NCI-H2029 (cell line): ENCODE measurements at places on chromosomes 1 and 21.

DNA sequence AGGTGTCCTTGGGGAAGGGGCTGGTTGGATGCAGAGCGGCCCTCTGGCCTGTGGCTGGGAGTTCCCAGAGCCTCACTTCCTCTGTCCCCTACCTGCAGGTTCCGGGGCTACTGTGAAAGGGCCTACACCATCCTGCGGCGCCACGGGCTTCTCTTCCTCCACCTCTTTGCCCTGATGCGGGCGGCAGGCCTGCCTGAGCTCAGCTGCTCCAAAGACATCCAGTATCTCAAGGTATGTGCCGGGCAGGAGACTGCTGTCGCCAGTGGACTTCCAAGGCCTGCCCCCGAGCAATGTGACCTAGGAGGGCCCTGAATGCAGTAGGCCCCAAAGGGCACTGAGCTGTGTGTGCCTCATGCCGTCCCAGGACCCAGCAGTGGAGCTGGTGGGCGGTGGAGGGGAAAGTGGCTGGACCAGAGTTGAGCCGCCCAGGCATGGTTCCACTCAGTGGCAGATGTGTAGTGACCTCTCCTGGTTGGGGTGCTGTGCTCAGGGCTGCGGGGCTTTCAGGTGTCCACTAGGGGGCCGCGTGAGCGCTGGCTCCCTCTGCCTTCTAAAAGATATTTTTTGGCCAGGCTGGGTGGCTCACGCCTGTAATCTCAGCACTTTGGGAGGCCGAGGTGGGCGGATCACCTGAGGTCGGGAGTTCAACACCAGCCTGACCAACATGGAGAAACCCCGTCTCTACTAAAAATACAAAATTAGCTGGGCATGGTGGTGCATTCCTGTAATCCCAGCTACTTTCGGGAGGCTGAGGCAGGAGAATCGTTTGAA is 73.4 kb downstream of the PIK3CD start:
- DNase-seq = peak; percentile 20

DNA sequence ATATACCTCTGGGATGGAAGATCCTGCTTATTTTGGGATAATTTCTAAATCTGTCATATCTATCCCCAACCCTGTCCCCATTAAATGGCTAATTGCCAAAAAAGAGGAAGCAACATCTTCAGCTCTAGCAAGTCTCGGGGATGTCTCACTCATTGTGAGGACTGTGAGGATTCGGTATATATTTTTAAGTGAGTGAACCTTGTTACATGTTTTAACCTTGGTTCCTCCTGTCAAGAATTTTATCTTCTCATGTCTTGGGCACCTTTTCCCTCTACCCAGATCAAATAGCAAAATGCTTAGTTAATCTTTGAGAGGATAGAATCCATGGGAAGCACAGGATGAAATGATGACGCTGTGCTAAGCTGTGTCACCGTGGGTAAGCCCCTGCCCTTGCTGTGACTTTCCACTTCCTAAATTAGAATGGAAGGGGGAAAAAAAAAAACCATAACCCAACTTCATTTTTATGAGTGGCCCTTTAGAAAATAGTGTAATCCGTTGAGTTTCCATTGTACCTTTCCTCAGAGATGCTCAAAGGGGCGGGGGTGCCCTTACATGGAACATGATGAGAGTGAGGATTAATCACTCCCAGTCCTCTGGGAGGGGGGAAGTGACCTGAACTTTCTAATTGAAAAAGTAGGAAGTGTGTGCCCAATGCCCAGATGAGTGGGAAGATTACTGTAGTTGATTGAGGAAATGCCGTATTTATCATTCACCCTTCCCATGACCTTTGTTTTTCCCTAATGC is 7.6 kb downstream of the ATP1A1 start:
- DNase-seq = no peak

DNA sequence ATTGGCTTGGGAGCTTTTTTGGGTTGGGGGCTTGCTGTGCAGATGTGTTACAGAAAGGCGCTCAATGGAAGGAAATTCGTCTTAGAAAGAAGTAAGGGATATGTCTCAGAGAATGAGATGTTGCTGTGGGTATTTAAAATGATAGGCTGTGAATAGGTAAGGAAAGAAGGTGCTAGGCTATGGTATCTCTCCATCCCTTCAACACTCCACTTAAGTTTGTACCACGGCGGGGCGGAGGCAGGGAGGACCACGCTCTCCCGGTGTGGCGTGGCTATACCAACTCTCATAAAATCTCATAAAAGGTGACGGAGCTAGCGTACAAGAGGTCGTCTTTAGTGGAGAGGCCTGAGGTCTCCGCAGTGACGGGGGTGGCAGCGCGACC is 305 bp upstream of the RPS6KC1 start:
- peak; percentile 57 for DNase-seq

- DNase-seq = no peak
Measured at GRCh38 chr1:115329965-115330364, 8.1 kb downstream of the NGF start.

GRCh38 chr21:25441835-25442234 is 165.4 kb downstream of the MRPL39 start:
- peak; percentile 33 for DNase-seq

- no peak for DNase-seq
Measured at GRCh38 chr1:181969902-181970301, 91.6 kb downstream of the ZNF648 start.

DNA sequence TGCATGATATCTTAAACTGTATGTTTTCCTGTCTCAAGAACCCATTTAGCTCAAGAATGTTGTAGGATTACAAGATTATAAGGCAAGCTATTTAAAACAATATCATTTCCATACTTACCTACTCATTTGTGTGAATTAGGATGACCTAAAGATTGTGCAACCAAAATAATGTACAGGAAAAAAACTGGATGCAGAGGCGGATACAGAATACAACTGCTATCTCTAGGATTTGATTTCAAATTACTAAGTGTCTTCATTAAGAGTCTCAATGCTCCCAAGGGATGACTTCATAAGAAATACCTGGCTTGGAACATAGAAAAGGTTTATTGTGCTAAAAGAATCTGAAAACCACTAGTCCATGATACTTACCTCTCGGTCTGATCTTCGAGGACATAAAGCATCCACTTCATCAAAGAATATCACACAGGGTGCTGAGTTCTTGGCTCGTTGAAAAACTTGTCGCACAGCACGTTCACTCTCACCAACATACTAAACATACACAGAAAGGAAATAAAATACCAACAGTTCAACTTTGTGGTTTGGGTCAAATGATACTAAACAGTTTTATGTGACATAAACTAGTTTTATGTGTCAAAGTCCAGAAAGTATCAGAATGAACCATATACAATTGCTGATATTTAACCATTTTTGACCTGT is 54.9 kb downstream of the NVL start:
- DNase-seq = no peak

DNA sequence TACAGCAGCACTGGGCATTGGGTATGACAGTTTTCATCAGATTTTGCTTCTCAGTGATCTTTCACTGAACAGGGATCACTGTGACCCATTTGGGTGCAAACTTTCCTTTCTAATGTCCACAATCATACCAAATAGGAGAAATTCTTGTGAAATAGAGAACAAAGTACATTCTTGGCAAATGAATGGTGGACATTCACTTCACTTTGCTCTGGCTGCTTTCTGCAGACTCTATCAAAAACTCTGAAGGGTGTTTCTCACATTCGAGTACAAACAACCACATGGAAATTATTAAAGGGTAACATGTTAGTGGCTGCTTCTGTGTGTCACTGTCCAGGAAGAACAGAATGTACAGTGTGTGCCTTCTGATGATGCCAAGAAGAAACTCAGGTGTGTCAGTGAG is 61.9 kb upstream of the ADAM30 start:
- no peak for DNase-seq

DNA sequence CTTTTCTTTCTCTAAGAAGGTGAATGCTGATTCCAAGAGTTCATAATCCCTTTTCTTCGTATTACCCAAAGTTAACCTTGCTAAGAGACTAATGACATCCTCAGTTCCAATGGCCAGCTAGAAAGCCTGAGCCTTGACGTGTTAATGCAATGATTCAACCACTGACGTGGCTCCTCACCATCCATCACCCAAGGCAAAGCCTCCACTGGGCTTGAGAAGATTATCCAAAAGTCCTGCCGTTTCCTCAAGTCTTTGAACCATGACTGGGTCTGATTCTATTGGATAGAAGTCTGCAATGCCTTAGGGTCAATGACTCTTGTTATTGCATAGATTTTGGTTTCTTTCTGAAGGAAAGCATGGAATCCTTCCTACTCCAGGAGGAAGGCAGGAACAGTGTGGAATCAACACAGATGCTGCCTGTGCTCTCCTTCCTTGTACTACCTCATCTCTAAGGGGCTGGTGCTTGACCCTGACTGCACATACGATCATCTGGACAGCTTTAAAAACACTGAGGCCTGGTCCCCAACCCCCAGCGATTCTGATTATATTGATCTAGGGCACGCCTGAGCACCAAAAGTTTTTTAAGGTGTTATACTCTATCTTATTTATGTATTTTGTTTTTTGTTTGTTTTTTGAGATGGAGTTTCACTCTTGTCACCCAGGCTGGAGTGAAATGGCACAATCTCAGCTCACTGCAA is 69.3 kb upstream of the ANGPTL1 start:
- DNase-seq = no peak

DNA sequence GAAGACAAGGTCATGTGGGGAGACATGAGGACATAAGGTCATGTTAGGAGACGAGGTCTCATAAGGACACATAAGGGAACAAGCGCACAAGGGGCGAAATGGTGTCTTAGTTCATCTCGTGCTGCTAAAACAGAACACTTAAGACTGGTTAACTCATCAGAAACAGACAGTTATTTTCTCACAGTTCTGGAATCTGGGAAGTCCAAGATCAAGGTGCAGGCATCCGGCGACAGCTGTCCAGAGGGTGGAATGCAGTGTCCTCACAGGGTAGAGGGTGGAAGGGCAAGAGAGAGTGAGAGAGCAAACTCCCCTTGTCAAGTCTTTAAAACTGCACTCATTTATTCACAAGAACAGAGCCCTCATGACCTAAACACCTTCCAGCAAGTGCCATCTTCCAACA is 34.6 kb upstream of the PDPN start:
- no peak for DNase-seq

GRCh38 chr1:149903836-149904491 is 4.6 kb downstream of the BOLA1 start:
- no peak for DNase-seq

DNA sequence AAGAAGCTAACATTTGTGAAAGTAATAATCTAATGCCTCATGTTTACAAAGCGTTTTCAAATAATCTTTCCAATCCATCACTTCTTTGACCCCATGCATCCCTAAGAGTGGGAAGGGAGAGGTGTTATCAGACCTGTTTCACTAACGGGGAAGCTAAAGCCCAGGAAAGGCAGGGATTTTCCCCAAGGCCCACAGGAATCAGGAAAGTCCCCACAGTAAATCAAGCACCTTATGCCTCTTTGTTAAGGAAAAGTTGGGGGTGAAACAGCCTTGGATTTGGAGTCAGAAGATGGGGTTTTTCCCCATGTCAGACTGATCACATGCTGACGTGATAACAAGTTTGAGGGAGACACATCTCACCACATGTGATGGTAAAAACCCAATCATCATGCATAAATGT is 20.0 kb upstream of the ANGPTL7 start:
- DNase-seq = no peak
